NCI-H1105 (cell line): ENCODE measurements at places on chromosomes 3 and 15.

DNA sequence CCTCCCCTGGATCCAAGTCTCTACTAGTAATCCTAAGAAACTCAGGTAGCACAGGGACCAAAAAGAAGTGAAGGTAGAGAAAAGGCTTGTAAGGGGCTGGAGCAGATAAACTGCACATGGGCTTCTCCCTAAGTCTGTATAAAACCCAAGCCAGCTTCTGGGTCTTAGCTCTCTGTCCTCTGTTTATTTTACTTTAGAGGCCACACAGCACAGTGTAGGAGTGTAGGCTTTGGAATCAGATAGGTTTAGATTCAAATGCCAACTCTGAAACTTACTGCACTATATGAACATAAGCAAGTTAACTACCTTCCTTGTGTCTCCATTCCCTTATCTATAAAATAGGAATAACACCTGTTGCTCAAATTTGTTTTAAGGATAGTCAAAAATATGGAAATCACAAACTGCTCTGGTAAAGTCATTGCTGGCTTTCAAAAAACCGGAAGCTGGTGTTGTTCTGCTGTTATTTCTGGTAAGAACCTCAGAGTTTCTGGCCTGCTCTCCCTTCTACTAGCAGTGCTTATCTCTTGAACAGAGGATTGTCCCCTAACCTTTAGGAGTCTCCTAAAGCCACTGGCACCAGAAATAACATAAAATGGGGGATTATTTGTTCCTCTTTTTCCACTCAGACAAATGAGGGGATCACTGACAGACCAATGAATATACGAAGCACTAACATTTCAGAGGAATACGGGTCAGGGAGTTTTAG, 33.8 kb downstream of the PIK3R4 start:
- DNase-seq, result no peak

GRCh38 chr3:15974647-15975046, 176.9 kb upstream of the ANKRD28 start:
- no peak for DNase-seq

GRCh38 chr15:70772402-70772801, 9.0 kb upstream of the UACA start:
- DNase-seq, result no peak

DNA sequence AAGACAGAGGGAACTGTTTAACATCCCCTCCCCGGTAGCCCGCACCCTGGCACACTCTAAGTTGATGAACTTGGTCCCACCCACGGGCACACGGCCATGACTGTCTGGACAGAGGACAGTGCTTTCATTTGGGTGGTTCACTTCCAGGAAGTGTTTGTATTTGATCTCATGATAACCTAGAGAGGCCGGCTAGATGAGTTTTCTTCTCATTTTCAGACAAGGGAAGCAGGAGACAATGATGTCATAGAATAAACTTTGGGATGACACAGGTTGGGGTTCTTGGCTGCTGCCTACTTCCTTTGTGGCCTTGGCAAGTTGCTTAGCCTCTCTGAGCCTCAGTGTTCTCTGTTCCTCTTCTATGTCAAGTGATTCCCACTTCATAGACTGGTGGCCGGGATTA, 16.1 kb upstream of the LYSMD4 start:
- no peak for DNase-seq

DNA sequence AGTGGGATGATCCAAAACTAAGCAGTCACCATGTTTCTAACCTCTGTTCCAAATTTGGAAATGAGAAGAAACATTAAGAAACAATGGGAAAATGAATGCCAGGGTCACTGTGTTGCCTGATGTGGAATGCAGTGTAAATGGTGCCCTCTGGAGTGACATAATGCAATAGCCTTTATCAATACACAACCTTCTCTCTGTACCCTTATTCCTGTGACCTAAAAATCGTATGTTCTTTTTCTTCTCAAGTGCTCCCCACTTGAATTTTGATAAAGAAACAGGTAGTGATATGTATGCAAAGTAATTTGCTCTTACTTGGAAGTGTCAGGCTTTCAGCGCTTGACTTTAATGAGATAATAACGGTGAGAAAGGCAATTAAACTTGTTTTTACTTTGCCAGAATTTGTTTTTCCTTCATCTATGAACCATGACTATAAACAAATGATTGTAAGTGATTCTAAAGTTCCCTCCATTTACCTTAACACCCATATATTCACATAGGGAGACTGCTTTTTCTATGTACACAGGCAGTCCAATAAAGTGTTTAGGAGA, 145.8 kb upstream of the THRB start:
- DNase-seq, result no peak

GRCh38 chr15:86392296-86392695, 312.6 kb downstream of the AGBL1 start:
- DNase-seq, result no peak

DNA sequence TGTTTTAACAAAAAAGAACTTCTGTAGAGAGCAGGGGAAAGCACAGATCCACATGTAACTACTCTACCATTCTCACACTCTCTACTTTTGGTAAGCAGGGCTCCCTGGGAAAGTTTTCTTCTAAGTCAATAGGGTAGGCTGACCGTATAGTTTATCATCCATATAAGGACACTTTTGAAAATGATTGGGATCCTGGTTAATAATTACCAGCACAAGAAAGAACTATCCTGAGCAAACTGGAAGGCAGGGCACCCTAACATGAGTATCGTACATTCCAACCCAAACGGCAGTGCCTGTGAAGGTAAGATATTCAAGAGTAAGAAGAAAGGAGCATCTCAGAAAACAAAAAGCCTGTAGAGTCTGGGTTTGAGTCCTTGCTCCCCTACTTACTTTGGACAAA, 22.1 kb downstream of the SUSD5 start:
- no peak for DNase-seq

DNA sequence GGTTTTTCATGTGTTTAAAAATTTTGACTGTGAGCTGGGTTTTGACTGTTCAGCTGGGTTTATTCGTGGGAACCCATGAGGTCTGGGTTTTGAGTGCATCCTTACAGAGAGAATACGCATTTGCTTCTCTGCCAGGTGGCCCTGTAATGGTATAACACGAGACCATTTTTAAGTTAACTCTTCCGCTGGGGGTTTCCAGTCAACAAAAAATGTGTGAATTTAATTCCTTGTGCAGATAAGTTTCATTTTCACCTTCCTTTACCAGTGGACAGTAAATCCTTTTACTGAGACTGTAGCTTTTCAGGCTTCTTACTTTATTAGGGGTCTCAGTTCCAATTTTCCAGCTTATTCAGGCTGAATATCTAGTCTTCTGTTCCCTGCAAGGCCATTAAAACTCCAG, 149.6 kb downstream of the OPA1 start:
- no peak for DNase-seq

GRCh38 chr15:44300572-44300971, 12.1 kb downstream of the GOLM2 start:
- no peak for DNase-seq

GRCh38 chr3:24119321-24119751, 174.2 kb downstream of the NR1D2 start:
- no peak for DNase-seq
